Vagina (tissue), 2 donors: ENCODE measurements at places on chromosomes 7 and 10. TPM values are rescaled to one million over a fixed set of nuclear protein-coding genes. Genes with fewer than 3 reads are reported as not detected.
A peak's percentile ranks its signal among the peaks of the same experiment; 100 is the strongest.

DNA sequence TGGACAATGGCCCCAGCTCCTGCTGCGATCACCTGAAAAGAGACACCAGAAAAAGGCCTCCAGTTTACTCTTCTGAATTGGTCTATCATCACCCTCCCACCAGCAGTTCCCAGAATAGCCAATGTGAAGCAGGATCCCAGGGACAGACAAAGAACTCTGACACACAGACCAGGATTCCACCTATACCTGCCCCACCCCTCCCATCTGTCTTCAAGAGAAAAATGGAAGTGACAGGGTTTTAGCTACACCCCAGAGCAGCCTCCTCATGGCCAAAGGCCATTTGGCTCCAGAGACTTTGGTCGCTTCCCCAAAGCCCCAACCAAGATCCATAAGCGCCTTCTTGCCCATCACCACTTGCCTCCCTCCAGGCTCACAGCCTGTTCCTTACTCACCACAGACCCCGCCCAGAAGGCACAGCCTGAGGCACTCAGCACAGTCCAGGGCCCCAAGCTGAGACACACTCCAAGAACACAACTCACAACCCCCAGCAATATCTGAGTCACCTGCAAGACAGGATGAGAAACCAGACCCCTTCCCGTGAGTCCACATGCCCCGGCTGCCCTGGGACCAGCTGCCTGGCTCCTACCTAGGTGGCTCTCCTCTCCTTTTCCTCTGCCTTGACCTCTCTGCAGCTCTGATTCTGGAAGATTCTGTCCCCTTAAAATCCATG is 6.5 kb downstream of the TMEM176B start:
- DNase-seq, result no peak
- H3K4me1 ChIP-seq, result peaks cover 7% of the 10 kb centered on the region
- no peaks in the 10 kb centered on the region for H3K27me3 ChIP-seq
- H3K36me3 ChIP-seq, result no peaks in the 10 kb centered on the region

- no peaks in the 10 kb centered on the region for H3K27me3 ChIP-seq
- H3K36me3 ChIP-seq, result no peaks in the 10 kb centered on the region
- DNase-seq, result no peak
- H3K4me3 ChIP-seq, result no peak overlapping the region
Measured at GRCh38 chr7:16061630-16062029, 359.7 kb downstream of the CRPPA start.

Gene CALML3
- total RNA-seq, result 50.6 TPM

Gene PRKCQ
- 3.7 TPM for total RNA-seq

DNA sequence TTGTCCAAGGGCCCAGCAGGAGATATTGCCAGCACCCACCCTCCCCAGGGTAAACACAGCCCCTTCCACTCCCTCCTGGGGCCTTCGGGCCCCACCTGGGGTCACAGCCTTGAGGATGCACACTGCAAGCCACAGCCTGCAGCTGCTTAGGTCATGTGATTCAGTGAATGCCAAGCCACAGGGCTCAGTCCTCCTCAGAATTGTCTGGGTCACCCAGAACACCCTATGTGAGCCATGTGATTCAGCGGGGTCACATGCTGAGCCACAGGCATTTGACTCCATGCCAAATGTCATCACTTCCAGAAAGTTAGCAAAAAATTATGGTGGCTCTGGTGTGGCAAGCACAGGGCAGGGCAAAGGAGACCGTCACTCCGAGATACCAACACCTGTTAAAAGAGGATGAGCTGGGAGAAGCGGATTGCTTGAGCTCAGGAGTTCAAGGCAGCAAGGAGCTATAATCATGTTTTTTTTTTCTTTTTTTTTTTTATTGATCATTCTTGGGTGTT is 17.2 kb upstream of the PSAP start:
- peaks cover 14% of the 10 kb centered on the region for H3K4me1 ChIP-seq
- H3K27ac ChIP-seq, result peak overlapping the region; percentile 68
- no peaks in the 10 kb centered on the region for H3K27me3 ChIP-seq
- H3K4me3 ChIP-seq, result no peak overlapping the region

DNA sequence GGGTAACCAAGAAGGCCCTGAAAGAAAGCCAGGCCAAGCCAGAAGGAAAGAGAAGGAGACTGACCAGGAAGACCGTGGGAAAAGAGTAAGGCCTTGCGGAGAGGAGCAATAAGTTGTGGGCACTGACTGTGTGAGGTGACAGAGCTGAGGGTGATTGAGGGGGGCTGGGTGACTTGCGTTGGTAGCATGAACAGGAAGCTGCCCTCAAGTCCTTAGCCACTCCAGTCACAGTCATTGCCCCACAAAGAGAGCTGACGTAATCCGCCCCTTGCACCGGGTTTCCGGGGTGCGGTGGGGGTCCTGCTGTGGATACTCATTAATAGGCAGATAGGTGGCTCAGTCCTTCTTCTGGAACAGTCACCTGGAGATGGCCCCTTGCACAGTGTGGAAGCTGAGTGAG is 16.1 kb upstream of the DMBT1 start:
- H3K4me3 ChIP-seq, result no peak overlapping the region
- DNase-seq, result no peak

Gene DOCK4
- total RNA-seq, result 40.3 TPM

DNA sequence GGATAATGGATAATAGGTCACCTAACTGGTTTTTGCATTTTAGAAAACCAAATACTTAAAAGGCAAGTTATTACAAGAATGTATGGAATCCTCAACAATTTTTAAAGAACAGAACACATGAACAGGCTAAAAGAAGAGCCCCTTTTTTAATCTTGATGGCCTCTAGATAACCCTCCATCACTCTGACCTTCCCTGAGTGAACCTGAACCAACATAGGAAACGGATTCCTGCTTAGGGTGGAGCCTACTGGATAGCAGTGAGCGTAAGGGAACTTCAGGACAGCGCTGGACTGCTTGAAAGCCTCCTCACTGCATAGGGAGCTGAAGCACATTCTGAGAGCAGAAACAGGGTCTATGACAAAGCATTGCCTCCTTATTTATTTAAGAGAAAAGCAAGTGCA is 20.5 kb downstream of the TRPV5 start:
- no peaks in the 10 kb centered on the region for H3K27me3 ChIP-seq
- no peaks in the 10 kb centered on the region for H3K4me1 ChIP-seq
- no peak overlapping the region for H3K4me3 ChIP-seq
- H3K27ac ChIP-seq, result no peak overlapping the region
- DNase-seq, result no peak

- no peaks in the 10 kb centered on the region for H3K36me3 ChIP-seq
- H3K4me3 ChIP-seq, result no peak overlapping the region
- no peak for DNase-seq
Measured at GRCh38 chr7:157474685-157475084, 137.9 kb downstream of the DNAJB6 start.

GRCh38 chr7:108789451-108789850 is 219.8 kb downstream of the DNAJB9 start:
- no peak overlapping the region for H3K27ac ChIP-seq
- DNase-seq, result no peak
- H3K27me3 ChIP-seq, result no peaks in the 10 kb centered on the region
- H3K4me1 ChIP-seq, result no peaks in the 10 kb centered on the region
- H3K36me3 ChIP-seq, result no peaks in the 10 kb centered on the region

DNA sequence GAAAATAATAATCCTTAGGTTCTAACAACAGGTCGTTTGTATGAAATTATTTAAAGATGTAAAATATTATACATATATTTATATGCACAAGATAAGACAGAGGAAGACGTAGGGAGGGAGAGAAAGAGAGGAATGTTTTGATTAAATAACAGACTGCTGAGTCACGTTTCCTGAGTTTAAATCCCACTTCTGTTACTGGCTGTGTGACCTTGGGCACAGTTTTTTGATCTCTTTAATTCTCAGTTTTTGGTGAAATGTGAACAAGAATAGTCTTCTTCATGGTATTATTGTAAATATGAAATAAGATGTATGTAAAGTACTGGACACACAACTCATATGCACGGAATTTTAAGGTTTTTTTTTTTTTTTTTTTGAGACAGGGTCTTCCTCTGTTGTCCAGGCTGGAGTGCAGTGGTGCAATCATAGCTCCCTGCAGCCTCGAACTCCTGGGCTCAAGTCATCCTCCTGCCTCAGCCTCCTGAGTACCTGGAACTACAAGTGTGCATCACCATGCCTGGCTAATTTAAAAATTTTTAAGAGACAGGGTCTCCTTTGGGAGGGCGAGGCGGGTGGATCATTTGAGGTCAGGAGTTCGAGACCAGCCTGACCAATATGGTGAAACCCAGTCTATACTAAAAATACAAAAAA is 42.6 kb downstream of the BAMBI start:
- DNase-seq, result no peak
- no peaks in the 10 kb centered on the region for H3K27me3 ChIP-seq
- H3K27ac ChIP-seq, result no peak overlapping the region
- H3K36me3 ChIP-seq, result no peaks in the 10 kb centered on the region

Gene ANKIB1
- 27.7 TPM for total RNA-seq

DNA sequence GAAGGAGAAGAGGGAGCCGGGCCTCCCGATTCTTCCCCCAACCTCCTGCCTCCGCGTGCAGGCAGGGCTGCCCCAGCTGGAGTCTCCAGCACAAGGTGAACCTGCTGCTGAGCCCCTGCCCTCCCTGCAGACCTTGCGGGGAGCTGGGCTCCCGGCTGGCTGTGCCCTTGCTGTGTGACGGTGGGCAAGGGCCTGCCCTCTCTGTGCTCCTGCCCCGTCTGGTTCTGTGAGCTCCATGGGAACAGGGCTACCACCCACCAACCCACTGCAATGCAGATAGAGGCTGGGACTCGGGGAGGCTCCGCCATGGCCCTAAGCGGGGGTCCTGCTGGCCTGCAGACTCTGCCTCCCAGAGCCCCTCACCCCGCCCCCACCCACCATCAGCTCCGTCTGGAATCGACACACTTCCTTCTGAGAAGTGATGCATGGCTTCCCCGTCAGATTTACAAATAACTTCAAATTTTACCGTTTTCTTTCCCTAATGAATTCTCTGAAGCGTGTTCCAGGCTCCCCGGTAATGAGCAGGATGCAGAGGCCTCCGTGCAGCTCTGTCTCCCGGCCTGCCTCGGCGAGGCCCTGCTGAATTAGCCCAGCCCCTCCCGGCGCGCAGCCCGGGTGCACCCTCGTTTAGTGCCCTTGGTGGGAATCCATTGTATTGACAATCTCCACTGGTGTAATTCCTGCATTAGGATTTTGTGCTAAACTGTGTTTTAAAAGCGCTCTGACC is 111.0 kb downstream of the MICALL2 start:
- no peak for DNase-seq
- H3K4me1 ChIP-seq, result no peaks in the 10 kb centered on the region
- H3K36me3 ChIP-seq, result no peaks in the 10 kb centered on the region
- no peak overlapping the region for H3K4me3 ChIP-seq
- H3K27me3 ChIP-seq, result no peaks in the 10 kb centered on the region

Gene ZNF239
- 3.2 TPM for total RNA-seq

Gene RPEL1
- total RNA-seq, result not detected

DNA sequence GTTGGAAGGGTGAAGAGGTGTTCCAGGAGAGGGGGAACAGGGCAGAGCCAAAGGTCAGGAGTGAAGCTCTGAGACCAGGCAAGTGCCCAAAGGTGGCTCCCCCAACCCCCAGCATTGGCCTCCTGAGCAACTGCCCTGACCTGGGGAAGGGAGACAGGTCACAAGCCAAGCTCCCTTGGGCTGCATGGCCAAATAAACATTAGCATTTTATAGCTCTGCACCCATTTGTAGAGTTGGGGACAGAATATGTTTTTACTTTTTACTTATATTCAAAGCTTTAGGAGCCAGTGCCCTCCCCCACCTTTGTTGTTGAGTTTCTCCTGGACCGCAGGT is 4.0 kb downstream of the UNC5B start:
- H3K36me3 ChIP-seq, result no peaks in the 10 kb centered on the region
- peaks cover 63% of the 10 kb centered on the region for H3K4me1 ChIP-seq
- no peak overlapping the region for H3K4me3 ChIP-seq
- H3K27ac ChIP-seq, result peak overlapping the region; percentile 73

DNA sequence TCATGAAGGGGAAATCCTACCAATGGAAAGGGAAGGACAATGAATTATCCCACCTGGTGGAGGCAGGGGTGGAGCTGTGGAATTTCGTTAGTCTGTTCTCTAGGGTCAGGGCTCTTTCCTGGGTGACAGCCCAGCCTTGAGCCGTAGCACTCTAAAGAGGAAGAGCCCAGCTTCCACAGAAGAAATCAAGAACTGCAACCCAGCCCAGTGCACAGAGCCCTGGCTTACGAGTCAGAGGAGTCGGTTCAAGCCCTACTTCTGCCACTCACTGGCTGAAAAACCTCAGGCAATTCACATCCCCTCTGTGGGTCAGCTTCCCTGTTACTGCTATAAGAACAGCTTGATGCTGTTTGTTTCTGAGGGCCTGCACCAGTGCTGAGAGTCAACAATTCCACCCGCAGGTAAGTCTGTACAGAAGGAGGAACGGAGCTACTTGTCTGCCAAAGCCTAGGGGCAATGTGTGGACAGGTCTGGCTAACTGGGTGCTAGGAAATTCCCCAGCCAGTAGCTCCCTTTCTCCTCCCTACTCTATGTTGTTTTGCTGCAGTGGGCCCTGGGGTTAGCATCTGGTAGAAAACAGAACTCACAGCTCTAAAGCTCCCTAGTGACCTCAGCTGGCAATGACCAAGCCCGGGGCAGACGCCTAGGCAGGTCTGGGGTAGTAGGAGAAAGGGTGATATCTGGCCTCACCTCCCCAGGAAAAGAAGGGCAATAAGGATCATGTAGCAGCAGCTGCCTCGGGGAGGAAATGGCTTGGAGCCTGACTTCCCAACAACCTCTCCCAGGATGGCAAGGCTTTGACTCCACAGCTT is 3.3 kb downstream of the AVPI1 start:
- H3K4me3 ChIP-seq, result peak overlapping the region; percentile 86
- no peak for DNase-seq
- peaks cover 5% of the 10 kb centered on the region for H3K36me3 ChIP-seq
- H3K27me3 ChIP-seq, result no peaks in the 10 kb centered on the region
- H3K4me1 ChIP-seq, result peaks cover 75% of the 10 kb centered on the region

DNA sequence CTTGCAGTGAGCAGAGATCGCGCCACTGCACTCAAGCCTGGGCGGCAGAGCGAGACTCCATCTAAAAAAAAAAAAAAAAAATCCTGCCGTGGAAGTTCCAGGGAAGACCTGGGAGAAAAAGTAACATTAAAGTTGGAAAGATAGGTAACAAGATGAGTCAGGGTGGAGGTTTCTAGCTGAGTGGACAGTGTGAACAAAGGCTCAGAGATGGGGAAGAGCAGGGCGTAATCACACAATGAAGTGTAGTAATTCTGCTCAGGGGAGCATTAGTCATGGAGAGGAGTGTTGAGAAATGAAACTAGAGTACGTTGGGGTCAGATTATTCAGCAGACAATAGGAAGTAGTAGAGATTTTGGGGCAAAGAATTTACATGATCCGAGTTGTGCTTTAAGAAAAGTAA is 21.6 kb upstream of the WASL start:
- H3K4me1 ChIP-seq, result no peaks in the 10 kb centered on the region
- H3K27me3 ChIP-seq, result no peaks in the 10 kb centered on the region
- DNase-seq, result no peak
- no peak overlapping the region for H3K27ac ChIP-seq
- no peaks in the 10 kb centered on the region for H3K36me3 ChIP-seq

- H3K27me3 ChIP-seq, result no peaks in the 10 kb centered on the region
- H3K36me3 ChIP-seq, result no peaks in the 10 kb centered on the region
- H3K4me1 ChIP-seq, result no peaks in the 10 kb centered on the region
- DNase-seq, result no peak
- H3K4me3 ChIP-seq, result no peak overlapping the region
Measured at GRCh38 chr10:1229116-1229515, 172.9 kb downstream of the WDR37 start.
